ENCODE measurements at places on chromosomes 5 and 9.

- DNase-seq = no peak
Observed at GRCh38 chr5:60436518-60436917, 263.4 kb downstream of the DEPDC1B start.

DNA sequence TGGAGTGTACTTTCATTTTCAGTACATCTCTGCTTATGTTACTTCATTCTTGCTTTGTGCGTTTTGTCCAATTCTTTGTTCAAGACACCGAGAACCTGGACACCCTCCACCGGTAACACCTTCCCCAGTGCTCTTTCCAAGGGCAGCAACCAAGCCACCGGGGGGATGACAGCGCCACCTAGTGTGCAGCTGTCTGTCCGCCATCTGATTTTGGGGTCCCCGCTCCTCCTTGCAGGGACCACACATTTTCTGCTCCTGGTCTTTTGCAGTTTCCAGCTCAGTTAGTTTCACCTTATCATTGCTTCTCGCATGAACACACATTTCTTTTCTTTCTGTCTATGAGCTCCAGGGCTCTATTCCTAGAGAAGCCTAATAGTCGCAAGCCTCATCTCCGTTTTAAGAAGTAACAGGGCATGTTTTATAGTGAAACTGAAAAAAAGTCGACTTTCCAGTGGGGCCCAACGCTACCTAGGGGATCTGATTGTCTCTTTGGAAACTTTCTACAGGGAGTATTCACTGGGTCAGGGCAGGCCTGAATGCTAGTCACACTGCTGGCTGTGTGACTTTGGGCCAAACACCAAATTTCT, 152.1 kb downstream of the FSTL4 start:
- no peak for DNase-seq

- DNase-seq = no peak
Observed at GRCh38 chr9:130837643-130838042, 2.6 kb downstream of the ABL1 start.

DNA sequence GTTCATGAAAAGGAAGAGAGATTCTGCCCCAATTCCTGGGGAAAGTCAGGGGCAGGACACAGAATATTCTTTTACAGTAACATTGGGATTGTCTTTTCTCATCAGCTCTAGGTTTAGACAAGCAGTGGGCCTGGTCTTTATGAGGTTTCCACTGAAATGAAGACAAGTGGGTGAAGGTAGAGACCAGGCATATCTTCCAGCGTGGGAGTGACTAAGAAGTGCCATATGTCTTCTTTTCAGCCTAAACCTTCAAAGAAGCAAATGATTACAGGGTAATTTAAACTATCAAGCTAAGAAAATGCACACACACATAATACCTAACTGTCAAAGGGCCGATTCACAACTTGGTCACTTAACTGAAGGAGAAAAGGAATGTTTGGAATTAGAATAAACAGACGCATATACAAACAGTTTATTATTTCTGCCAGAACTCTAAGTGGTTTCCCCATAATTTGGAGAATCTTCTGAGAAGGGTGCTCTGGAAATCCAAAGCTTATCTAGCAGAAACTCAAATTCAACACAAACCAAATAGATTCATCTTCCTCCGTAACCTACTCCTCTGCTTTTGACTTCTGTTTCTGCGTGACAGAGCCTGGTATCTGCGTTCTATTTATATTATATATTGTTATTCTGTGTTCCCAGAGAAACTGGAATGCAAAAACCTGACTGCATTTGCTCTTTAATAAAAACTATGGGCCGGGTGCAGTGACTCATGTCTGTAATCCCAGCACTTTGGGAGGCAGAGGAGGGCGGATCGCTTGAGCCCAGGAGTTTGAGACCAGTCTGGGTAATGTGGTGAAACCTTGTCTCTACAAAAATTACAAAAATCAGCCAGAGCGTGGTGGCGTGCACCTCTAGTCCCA, 22.0 kb upstream of the TEK start:
- DNase-seq = no peak

- DNase-seq = no peak
Observed at GRCh38 chr9:107018861-107019545, 156.0 kb downstream of the ZNF462 start.

GRCh38 chr9:78858266-78858665, 561.3 kb downstream of the PSAT1 start:
- DNase-seq = no peak

GRCh38 chr9:132341177-132341840, 13.5 kb downstream of the SETX start:
- DNase-seq = no peak

GRCh38 chr5:137735555-137736284, at the start of gene KLHL3:
Gene KLHL3, minus strand, starts transcription at chr5:137736089. Its CDS starts 443 bp downstream, at chr5:137735646.
- no peak for DNase-seq

DNA sequence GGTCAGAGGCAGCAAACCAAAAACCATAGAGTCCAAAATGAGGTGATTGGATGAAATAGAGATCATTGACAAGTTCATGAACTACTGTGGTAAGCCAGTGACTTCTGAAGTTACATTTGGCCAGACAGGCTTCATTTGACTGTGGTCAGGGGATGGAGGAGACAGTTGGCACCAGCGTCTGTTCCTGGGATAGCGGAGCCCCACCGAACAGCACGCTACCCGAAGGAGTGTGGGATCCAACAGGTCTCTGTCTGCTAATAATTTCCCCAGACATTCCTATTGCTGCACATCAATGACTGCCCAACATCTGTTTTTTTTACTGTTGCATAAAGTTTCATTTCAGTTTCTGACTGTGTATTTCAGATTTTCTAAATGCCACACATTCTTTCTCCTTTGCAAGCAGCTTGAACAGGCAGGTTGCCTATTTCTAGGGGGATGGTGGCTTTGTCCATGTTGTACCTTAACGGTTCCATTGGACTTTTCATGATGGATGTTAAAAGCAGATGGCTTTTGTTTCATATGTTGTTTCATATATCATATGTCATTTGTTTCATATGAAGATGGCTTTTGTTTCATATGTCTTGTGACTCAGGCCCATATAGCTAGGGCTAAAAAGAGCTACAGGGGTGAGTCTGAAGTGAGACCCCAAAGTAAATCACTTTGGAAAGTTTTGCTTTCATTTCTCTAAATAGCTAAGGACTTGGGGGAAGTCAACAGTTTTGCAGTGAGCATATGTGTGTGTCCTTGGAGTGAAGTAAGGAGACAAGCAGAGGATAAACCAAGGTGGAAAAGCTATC, 180.8 kb downstream of the GOLPH3 start:
- no peak for DNase-seq

DNA sequence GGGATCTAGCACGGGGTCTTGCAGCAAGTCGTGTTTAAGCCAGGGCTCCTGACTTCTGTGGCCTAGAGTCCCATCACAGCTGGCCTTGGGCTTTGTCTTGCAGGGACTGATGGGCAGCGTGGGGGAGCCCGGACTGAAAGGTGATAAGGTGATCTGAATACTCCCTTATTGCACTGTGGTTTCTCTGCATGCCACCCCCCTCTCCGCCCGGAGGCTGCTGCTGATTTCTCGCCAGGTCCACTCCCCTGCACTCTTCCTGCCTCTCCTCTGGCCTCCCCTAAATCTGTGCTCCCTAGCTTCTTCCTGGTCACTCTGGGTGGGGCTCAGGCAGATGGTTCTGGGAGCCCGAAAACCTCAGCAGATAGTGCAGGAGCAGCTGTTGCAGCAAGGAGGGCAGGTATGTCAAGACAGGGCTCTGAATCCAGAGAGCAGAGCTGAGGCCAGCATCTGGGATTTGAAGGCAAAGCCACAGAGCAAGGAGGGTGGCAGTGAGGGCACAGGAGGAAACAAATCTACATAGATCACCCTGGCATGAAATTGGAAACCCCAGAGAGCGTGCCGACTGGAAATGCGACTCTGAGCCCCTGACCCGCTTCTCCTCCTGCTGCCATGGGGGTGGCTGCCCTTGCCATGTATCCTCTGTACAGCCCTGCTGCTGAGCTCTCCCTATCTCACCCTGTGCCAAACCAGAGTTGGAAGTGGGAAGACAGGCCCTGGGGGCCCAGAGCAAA, 76.5 kb downstream of the COL27A1 start:
- peak; percentile 52 for DNase-seq

DNA sequence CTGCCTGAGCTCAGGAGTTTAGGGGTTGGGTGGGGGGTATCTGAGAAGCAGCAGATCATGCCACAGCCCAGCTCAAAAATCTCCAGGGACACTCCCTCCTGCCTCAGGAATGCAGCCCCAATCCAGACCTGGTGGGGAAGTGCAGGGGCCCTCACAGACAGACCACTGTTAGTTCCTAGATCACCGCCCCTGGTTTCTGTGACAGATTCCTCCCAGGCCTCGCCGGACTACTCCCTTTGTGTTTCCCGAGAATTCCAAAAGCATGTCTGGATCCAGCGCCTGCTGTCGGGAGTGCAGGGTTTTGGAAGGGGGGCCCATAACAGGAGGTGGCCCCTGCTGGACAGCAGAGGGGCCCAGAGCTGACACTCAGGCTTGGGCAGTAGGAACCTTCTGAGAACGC, 74.5 kb downstream of the CTSL start:
- DNase-seq = no peak

GRCh38 chr5:149938279-149938678, 6.3 kb downstream of the PDE6A start:
- peak; percentile 86 for DNase-seq

DNA sequence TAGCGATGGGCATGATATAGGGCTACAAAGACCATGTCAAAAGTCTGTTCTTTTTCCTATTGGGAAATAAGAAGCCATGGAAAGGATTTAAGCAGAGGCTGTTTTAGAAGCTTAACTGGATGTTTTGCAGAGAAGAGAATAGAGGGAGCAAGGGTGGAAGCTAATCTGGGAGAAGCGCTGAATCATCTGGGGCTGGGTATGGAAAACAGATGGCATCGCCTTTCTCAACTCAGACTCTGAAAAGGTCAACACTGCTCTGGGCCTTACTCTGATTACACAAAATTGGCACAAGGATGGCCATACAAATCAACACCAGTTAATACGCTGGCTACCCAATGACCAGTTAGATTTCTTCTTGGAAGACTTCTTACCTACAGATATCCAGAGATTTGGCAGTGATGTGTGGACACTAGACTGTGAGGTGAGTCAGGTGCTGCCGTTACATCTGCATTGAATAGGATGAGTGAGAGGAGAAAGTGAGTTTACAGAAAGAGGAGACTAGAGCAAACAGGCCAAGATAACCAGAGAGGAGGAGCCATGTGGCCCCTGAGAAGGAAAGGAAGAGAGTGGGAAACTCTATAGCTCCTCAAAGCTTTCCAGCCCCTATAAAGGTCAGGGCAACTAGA, 6.2 kb upstream of the TCERG1 start:
- DNase-seq = no peak

DNA sequence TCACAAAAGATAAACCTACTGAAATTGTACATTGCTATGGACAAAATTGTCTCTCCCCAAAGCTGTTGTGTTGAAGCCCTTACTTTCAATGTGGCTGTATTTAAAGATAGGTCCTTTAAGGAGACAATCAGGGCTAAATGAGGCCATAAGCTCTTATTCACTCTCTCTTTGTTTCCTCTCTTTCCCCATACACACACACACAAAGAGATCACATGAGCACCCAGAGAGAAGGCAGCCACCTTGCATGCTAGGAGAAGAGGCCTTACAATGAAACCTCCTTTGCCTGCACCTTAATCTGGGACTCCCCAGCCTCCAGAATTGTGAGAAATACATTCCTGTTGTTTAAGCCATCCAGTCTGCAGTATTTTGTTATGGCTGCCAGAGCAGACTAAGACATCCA, 1295.6 kb upstream of the CDH6 start:
- DNase-seq = no peak

DNA sequence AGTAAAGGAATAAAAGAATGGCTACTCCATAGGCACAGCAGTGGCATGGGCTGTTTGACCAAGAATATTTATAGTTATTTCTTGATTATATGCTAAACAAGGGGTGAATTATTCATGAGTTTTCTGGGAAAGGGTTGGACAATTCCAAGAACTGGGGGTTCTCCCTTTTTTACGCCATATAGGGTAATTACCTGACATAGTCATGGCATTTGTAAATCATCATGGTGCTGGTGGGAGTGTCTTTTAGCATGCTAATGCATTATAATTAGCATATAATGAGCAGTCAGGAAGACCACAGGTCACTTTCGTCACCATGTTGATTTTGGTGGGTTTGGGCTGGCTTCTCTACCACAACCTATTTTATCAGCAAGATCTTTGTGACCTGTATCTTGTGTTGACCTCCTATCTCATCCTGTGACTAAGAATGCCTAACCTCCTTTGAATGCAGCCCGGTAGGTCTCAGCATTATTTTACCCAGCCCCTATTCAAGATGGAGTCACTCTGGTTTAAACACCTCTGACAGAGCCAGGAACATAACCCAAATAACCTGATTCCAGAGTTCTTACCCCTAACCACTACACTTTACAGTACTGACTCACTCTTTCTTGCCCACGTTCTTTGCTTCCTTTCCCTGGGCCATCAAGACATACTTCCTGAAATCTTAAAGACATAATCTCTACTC, 25.0 kb upstream of the MRPS30 start:
- DNase-seq = no peak

DNA sequence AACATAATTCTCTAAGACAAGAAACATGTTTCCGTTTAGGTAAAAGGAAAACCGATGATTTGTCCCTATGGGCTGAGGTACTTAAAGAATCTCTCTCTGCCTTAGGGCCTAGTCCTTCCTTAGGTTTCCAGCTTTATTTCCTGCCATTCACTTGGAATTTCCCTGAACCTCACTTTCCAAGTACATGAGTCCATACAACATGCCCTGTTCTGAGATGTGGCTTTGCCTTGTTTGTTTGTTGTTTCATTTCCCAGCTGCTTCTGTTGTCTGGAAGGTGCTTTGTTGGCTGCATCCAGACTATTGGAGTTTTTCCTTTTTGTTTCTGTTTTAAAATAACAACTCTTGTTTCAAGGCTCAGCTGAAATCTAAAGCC, 95.2 kb downstream of the ALDH1A1 start:
- no peak for DNase-seq

DNA sequence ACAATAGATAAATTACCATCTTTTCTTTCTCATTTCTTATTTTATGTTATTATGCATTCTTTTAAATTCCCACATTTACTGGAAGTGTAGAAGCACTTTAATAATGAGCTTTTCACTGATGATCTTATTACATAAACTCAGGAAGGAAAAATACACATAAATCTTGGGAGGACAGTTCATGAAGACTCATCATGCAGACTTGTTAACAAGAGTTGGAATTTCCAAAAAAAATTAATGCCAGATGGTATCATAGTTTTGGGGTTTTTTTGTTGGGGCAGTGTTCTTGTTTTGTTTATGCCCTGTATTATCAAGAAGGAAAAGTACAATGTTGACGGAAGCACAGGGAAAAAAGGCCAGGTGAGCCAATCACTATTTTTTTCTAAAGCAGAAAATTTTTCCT, 35.1 kb downstream of the CEMIP2 start:
- DNase-seq = no peak

- no peak for DNase-seq
Observed at GRCh38 chr9:11319538-11319937, 706.7 kb upstream of the PTPRD start.

- peak; percentile 77 for DNase-seq
Observed at GRCh38 chr9:107707915-107708441, 218.4 kb upstream of the KLF4 start.

GRCh38 chr5:133757396-133757945, 145.1 kb upstream of the FSTL4 start:
- no peak for DNase-seq

DNA sequence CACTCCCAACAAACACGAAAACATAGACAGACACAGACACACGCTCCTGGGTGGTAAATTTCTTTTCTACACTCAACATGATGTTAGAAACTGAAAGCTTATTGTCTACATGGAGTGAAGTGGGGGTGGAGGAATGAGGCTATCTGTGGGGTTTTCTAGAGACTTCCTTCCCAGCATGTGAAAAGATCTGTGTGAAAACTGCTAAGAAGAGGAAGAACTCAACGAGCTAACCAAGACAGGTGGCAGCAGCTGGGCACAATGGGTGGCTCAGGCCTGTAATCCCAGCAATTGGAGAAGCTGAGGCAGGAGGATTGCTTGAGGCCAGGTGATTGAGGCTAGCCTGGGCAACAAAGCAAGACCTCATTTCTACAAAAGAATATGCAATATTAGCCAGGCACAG, 7.6 kb downstream of the FYB1 start:
- no peak for DNase-seq

Measured in Right ventricle myocardium inferior (tissue), 1 donor.